ENCODE measurements at places on chromosomes 6 and 20. TPM values are rescaled to one million over a fixed set of nuclear protein-coding genes. Genes with fewer than 3 reads are reported as not detected.

The COL10A1 gene
- total RNA-seq: not detected

The SLC2A4RG gene
- 85.0 TPM for total RNA-seq

The BMP6 gene
- 0.56 TPM for total RNA-seq

The SNX5 gene
- total RNA-seq: 108 TPM

The GINS1 gene
- total RNA-seq: 5.2 TPM

The MROH8 gene
- total RNA-seq: 1.1 TPM

All from MCF 10A (cell line).